Glutamatergic neuron (in vitro differentiated cells): ENCODE measurements at places on chromosomes 4 and X. TPM values are rescaled to one million over a fixed set of nuclear protein-coding genes. Genes with fewer than 3 reads are reported as not detected.

AR gene
- total RNA-seq: 0.56 TPM

GRCh38 chr4:139776235-139776634, 110.6 kb downstream of the MGST2 start:
- DNase-seq: no peak
- no peaks in the 10 kb centered on the region for H3K36me3 ChIP-seq
- peaks cover 18% of the 10 kb centered on the region for H3K27me3 ChIP-seq
- H3K27ac ChIP-seq: no peak overlapping the region
- no peak overlapping the region for H3K4me3 ChIP-seq

ASB9 gene
- not detected for total RNA-seq

DNA sequence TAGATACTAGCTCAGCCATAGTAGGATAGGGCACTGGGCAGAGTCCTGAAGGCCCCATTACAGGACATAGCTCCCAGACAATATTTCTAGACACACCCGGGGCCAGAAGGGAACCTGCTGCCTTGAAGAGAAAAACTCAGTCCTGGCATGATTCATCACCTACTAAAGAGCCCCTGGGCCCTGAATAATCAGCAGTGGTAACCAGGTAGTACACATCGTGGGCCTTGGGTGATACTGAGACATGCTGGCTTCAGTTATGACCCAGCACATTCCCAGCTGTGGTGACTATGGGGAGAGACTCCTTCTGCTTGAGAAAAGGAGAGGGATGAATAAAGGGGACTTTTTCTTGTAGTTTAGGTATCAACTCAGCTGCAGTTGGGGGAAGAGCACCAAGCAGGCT, 104.3 kb upstream of the STK26 start:
- no peaks in the 10 kb centered on the region for H3K36me3 ChIP-seq
- no peaks in the 10 kb centered on the region for H3K4me1 ChIP-seq
- peaks cover 2% of the 10 kb centered on the region for H3K27me3 ChIP-seq
- H3K4me3 ChIP-seq: no peak overlapping the region
- DNase-seq: no peak
- H3K27ac ChIP-seq: no peak overlapping the region

DNA sequence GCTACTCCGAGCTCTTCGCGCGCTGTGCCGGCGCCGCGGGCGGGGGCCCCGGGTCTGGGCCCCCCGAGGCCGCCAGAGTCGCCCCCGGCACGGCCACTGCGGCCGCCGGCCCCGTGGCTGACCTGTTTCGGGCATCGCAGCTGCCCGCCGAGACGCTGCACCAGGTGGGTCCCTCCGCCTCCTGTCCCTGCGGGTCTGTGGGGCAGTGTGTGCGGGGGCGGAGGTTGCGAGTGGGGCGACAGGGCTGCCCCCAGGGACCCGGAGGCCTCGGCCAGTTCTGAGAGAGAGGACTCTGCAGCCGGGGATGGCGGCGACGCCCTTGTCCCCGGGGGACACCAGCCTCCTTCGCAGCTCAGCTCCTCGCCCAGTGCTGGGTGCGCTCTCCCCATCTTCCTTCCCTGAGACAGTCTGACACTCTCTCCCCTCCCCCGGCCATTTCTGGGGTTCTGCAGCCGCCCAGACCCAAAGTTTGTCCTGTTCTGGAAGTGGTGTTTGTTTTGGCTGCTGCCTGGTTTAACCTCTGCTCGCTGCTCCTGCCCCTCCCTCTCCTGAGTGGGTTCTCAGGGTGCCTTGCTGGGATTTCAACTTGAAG, 609 bp downstream of the REPS2 start:
- H3K4me1 ChIP-seq: no peaks in the 10 kb centered on the region
- peak overlapping the region; percentile 85 for H3K27ac ChIP-seq
- no peaks in the 10 kb centered on the region for H3K27me3 ChIP-seq
- no peaks in the 10 kb centered on the region for H3K36me3 ChIP-seq
- H3K4me3 ChIP-seq: peak overlapping the region; percentile 92

GRCh38 chrX:132046533-132046932, 23.4 kb downstream of the STK26 start:
- no peak for DNase-seq
- peaks cover 6% of the 10 kb centered on the region for H3K4me1 ChIP-seq
- no peak overlapping the region for H3K4me3 ChIP-seq

SCML1 gene
- 2.7 TPM for total RNA-seq

CXorf49 gene
- not detected for total RNA-seq

DNA sequence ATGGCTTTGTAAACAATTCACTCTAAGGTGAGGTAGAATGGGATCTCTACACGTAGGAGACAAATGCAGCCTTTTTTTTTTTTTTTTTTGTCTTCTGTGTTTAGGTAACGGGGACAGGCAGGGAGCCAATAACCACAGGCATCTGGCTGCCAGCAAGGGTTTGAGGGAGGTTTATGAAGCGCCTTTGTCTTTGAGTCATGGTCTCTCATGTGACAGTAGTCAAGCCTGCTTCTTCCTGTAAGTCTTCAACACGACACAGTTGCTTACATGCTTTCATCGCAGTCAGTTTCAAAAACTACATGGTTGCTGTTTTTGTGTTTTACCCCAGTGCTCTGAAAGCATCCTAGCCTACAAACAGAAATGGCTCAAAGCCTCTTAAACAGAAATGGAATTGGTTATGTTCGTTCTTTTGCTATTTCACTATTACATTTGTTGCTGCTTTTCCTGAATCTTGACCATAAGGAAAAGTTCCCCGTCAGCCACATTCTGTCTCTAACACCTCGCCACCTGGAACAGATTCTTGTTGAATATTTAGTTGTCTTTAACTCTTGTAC, 127.8 kb upstream of the METTL14 start:
- no peak overlapping the region for H3K27ac ChIP-seq
- no peaks in the 10 kb centered on the region for H3K36me3 ChIP-seq

GRCh38 chrX:41442824-41443550, 4.2 kb upstream of the NYX start:
- H3K27me3 ChIP-seq: no peaks in the 10 kb centered on the region
- H3K4me3 ChIP-seq: no peak overlapping the region
- DNase-seq: no peak
- H3K36me3 ChIP-seq: no peaks in the 10 kb centered on the region
- no peak overlapping the region for H3K27ac ChIP-seq

- H3K27me3 ChIP-seq: no peaks in the 10 kb centered on the region
- H3K4me3 ChIP-seq: no peak overlapping the region
- no peaks in the 10 kb centered on the region for H3K36me3 ChIP-seq
- no peaks in the 10 kb centered on the region for H3K4me1 ChIP-seq
Observed at GRCh38 chr4:137278431-137278830, 253.9 kb downstream of the PCDH18 start.

TIMM8A gene
- 13.0 TPM for total RNA-seq

DNA sequence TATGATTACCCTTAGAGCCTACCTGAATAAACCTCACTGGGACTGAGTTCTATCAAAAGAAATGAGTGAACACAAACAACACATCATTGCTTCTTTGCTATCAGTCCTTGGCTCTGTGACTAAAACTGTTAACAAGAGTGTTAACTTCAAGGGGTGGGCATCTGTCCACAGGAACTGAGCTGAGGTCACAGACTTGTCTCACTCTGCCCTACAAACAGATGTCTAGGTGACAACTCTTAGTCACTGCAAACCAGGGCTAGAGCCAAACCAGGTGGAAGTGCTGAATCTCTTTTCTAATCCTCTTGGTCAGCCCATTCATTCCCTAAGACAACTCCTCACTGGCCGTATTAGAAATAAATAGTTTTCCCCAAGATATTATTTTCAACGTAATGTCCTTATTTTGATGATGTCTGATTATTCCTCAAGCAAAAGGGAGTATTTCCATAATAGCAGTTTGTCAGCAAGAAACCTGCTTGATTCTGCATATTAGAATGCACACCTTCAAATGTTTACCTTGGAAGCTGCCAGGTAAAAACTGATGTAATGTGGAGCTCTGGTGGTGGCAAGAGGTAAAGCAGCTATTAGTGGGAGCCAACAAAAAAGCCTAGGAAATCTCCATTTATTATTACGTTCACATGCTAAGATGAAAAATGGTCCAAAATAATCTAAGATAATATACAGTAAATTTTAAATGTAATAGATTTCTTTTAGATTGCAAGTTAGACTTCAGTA, 4.0 kb downstream of the COL25A1 start:
- DNase-seq: no peak
- H3K36me3 ChIP-seq: no peaks in the 10 kb centered on the region
- H3K4me1 ChIP-seq: peaks cover 3% of the 10 kb centered on the region
- no peak overlapping the region for H3K27ac ChIP-seq
- no peak overlapping the region for H3K4me3 ChIP-seq
- H3K27me3 ChIP-seq: peaks cover 8% of the 10 kb centered on the region

- H3K36me3 ChIP-seq: no peaks in the 10 kb centered on the region
- no peak for DNase-seq
- H3K4me3 ChIP-seq: no peak overlapping the region
- no peak overlapping the region for H3K27ac ChIP-seq
- peaks cover 2% of the 10 kb centered on the region for H3K27me3 ChIP-seq
Observed at GRCh38 chrX:107713203-107713542, 62.4 kb downstream of the TSC22D3 start.

DNA sequence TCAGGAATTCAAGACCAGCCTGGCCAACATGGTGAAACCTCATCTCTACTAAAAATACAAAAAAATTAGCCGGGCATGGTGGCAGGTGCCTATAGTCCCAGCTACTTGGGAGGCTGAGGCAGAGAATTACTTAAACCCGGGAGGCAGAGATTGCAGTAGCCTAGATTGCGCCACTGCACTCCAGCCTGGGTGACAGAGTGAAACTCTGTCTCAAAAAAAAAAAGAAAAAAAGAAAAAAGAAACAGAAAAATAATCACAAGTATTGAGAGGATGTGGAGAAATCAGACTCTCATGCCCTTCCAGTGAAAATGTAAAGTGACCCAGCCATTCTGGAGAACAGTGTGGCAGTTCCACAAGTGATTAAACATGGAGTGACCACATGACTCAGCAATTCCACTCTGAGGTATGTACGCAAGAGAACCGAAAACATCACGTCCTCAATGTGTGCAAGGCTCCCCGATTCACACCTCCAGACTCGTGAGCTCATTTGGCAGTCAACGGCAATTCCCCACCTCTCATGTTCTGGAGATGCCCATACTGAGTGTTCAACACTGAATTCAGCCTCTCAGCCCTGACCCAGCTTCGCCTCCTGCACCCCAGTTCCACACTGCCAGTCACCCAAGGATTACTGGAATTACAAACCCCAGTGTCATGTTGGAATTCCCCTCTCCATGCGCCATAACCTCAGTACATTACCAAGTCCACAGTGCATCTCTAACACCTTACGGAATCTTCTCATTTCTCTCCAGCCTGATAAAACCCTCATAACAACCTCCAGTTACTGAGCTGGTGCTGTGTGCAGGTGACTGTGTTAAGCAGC, 21.1 kb downstream of the ACOX3 start:
- H3K4me1 ChIP-seq: peaks cover 4% of the 10 kb centered on the region
- H3K4me3 ChIP-seq: no peak overlapping the region
- DNase-seq: no peak
- peaks cover 5% of the 10 kb centered on the region for H3K36me3 ChIP-seq

DNA sequence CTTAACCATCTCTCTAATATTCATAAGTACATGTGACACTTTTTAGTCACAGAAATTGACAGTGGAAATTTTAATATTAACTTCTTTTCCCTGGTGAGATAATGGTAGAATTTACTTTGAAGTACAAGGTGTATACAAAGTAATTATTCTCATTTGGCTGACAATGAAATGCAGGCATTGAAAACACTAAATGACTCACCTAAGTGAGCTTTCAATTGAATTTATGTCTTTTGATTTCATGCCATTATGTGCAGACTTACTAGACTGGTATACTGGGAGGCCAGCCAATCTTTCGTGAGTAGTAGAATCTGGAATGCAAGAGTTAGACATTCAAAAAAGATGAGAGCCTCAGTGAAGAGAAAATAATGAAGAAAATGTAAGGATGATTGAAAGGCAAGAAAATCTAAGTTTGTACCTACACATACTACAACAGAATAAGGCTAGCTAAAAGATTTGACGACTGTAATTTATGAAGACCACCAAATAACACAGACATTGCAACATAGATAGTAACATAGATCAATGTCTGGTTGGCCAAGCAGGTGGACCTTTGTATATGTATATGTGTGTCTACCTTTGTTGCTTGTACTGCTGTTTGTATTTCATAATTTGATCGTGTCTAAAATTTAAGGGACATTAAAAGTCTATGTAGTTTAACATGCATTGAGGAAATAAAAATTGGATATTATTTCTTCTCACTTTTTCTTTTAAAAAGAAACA, 459.7 kb downstream of the IL15 start:
- H3K27ac ChIP-seq: no peak overlapping the region
- H3K36me3 ChIP-seq: no peaks in the 10 kb centered on the region
- H3K27me3 ChIP-seq: no peaks in the 10 kb centered on the region
- no peaks in the 10 kb centered on the region for H3K4me1 ChIP-seq

ELOVL6 gene
- total RNA-seq: 60.1 TPM

NAP1L5 gene
- 20.9 TPM for total RNA-seq

GRCh38 chrX:134013092-134013497, 27.7 kb upstream of the GPC3 start:
- H3K36me3 ChIP-seq: no peaks in the 10 kb centered on the region
- peak overlapping the region; percentile 43 for H3K27ac ChIP-seq
- DNase-seq: no peak

TLR10 gene
- total RNA-seq: not detected

SH3RF1 gene
- 35.2 TPM for total RNA-seq

TBC1D8B gene
- 4.6 TPM for total RNA-seq

DIPK2B gene
- total RNA-seq: not detected

JCHAIN gene
- total RNA-seq: not detected

DNA sequence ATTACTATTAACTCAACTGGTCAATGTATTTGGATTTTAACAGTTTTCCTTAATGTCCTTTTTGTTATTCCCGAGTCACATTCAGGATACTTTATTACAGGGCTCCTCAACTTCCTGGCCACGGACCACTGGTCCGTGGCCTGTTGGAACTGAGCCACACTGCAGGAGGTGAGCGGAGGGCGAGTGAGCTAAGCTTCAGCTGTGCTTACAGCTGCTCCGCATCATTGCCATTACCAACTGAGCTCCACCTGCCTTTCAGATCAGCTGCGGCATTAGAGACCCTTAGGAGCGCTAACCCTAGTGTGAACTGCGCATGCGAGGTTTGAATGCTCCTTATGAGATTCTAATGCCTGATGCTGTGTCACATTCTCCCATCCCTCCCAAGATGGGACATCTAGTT, 591.7 kb downstream of the CCSER1 start:
- H3K36me3 ChIP-seq: no peaks in the 10 kb centered on the region
- no peaks in the 10 kb centered on the region for H3K27me3 ChIP-seq
- no peaks in the 10 kb centered on the region for H3K4me1 ChIP-seq

ARX gene
- total RNA-seq: 0.98 TPM
